ENCODE measurements at places on chromosomes 4 and X.

GRCh38 chr4:46594661-46595060 is 204.7 kb upstream of the GABRA2 start:
- no peak for DNase-seq

DNA sequence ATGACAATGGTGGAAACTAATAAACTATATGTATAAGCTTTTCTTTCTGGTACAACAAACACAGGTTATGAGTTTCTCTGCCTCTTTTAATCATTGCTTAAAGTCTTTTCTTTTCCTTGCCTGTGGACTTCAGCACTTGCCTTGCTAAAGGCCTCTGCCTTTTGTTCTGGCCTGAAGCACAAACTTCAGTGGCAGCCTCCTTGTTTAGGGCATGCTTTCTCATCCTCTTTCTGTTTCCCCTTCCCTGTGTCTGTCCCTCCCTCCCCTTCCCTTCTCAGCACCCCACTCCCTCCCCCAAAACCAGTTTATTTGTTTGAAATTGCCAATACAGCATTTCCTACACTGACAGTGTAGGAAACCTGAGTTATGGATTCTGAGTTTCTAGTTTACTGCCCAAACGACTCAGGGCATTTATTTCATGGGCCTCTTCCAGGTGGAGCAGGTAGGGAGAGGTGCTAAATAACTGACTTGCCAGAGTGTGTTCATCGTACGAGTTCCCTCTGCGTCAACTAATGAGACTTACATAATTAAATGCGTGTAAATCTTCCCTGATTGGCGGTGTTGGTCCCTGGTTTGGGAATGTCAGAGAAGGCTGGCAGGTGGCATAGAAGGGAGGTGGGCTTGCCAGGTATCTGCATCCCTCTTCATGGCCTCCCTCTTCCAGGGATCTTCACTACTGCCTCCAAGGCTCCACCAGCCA is 311.0 kb downstream of the FBXW7 start:
- DNase-seq = no peak

DNA sequence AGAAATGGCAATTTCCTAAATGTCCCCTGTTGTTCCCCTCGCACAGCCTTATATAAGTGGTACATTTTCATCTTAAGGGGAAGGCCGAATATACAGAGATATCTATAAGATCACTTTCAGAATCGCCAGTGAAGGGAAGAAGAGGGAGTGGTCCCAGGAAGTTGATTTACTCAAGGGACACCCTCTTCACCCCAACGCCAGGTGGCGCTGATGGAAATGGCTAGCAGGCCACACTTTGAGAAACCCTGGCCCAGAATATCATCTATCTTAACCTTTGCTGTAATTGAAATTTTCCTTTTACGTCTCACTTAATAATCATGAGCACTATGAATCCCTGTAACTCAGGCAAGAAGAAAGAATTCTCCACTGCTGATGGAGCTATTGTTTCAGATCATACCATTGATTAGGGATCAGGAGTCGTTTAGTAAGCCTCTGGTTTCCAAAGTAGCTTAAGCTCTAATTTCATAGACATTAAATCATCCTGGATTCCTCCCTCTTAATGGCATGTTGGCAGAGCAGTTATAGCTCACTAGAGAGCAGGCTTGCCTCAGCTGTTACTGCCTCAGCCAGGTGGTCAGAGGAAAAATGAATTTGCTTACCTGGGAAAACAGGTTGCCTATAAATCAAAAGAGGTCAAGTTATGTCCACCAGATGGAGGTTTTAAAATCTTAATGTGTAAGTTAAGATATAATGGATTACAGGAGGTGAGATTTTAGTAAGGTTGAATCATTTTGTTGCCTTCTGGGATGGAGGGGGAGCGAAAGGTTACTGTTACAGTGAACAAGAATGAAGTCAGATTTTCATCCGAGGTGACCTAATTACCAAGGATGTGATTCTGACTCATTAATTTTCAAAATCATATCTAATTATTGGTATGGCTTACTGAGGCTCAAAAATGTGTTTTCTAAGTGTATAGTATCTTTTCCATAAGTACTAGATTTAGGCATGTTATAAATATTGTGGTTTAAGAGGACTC is 941.2 kb upstream of the TENM3 start:
- DNase-seq = no peak

DNA sequence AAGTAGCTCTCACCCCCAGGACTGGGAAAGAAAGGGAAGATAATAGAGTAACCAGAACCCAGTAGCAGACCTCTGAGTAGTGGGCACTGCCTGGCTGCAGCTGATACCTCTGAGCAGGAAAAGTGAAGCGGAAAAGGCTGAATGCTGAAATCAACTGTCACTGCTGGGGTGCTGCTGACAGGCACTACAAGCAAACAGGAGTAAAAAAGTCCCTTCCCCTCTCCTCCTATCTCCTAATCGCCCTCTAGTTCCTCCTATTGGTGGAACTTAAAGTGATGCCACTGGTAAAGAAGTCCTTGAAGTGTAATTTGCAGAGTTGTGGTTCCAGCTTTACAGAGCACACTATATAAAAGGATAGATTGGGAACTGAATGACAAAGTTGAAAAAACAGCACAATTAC is 32.8 kb upstream of the GLRB start:
- DNase-seq = no peak

DNA sequence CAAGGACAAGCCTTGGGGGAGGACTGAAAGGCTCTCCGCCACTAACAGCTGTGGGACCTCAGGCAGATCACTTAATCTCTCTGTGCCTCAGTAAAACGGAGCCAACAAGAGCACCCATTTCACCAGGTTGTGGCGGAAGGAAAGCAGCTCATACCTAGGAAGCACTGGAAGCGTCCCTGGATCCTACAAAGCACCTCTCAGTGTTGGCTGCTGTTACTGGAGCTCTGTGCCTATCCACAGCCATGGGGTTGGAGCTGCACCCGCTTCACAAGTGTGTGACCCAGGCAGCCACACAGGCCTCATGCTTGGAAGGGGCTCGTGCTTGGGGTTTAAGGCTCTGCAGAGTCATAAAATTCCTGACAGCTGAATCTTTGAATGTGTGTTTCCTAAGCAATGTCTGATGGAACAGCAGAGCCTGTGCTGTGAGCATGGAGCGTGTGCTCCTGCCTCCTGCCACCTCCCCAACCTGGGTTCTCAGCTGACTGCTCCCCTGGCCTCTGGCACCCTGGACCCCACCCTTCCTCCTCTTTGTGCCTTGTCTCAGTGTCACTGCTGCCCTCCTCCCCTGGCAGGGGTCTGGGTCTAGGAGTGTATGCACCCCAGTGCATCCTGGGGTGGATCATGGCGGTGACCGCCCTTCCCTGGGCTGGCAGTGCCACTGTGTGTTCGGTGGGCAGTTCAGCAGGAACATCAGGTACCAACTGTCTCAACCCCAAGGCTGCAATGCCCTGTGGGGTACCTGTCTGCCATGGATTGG is 14.4 kb upstream of the MAN2B2 start:
- no peak for DNase-seq

GRCh38 chrX:37348971-37349220 is 268 bp upstream of the PRRG1 start:
- DNase-seq = no peak

- no peak for DNase-seq
Measured at GRCh38 chr4:158208963-158209640, 1.2 kb upstream of the TMEM144 start.

- no peak for DNase-seq
Measured at GRCh38 chrX:103932133-103932532, 30.3 kb upstream of the TMSB15B start.

DNA sequence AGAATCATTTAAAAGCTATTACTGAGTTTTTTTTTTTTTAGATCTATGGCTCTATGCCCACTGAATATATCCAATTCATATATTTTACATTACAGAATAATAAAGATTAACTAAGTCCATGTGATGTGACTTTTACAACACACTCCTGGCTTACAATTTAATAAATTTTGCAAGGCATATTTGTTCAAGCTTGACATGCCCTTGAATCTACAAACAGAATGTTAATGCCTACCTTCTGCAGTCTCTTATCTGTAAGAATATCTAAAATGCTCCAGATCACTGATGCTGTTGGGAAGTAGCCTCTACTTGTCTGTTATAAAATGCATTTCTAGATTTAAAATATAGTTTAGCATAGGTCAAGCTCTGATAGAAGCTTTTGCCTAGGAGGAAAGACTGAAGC is 100.7 kb upstream of the RASGEF1B start:
- DNase-seq = no peak

DNA sequence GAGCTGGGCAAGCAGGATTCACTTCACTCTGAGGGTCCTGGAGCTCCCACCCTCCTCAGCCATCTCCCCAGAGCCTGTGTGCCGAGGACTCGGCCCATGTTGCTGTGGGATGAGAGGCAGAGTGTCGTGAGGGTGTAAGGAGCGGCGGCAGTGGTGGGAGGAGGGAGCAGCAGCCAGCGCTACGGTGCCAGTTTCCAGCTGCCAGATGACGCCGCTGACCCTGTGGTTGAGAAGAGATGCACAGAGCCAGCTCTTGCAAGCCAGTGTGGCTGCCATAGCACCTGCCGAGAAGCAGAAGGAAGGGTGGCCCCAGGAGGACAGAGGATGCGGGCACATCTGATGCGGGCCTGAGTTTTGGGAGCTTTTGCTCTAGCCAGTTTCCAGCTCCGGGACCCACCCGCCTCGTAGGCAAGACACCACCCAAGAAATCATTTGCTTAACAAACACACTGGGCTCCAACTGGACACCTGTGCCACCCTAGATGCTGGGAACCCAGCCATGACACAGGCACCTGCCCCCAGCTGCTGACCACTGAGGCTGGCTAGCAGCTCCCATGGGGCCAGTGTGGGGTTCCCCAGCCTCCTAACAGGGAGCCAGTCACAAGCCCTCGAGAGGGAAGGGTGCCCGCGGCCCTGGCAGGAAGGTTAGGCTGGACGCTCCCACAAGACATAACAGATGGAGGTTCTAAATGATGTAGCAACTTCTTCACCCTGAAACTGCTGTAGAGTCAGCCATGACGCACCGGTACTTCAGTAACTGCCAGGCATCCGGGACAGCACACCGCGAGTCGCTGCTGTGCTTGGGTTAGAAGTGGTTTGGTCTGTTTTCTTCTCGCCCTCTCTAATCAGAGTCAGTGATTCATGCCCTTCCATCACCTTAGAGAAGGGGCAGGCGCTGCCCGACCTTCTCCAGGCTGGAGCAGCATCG is 8.9 kb downstream of the MSANTD1 start:
- no peak for DNase-seq

DNA sequence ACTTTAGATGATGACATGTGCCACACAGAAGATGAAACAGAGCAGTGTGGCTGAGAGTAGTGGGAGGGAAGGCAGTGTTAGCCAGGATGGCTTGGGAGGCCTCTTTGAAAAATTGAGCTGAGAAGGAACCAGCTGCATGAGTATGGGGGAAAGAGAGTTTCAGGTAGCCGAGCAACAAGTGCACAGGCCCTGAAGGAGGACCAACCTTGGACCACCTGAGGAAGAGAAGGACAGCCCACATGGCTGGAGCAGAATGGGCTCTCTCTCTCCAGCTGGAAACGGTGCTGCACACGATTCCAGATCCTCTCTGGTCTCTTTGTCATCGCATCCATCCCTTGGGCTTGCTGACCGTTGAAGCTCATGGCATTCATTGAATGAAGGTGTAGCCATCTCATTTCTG is 23.9 kb upstream of the BCOR start:
- no peak for DNase-seq

DNA sequence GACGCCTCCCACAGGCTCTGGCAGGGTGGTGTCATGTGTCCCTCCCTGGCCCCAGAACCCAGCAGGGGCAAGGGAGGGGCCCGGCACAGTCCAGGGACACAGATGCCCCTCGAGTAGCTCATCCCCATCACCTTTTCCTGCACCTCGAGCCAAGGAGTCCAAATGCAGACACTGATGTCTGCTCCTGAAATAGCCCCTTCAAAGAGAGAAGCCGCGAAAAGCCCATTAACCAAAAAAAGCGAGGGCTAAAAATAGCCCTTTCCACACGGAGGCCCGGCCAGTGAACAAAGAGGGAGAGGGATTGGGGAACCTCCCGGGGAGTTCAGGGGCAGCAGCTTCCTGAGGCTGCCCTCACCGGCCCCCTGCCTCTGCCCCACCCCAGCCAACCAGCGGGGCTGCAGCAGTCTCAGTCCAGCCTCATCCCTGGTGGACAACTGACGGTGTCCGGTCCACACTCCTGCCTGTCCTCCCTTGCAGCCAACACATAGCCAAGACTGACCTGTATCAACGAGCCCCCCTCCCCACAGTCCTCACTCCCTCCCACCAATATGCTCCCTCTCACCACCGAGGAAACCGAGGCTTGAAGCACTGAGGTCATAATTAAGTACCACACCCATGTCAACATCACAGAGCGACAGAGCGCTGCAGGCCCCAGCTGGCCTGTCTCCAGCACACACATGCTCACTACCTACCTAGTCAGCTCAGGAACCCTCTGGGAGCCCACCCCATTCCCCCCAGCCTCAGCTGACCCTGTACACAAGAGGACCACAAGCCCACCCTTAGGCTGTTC is 23.9 kb downstream of the WDR1 start:
- no peak for DNase-seq

- no peak for DNase-seq
Measured at GRCh38 chrX:113954297-113954696, 629.6 kb upstream of the HTR2C start.

Data from stimulated activated CD4-positive, alpha-beta T cell treated with anti-CD3 and anti-CD28 coated beads, Interleukin-1b, Interleukin-23, amount 100 ng/mL, for 24 hours (primary cell).